Smooth muscle cell of bladder (primary cell): ENCODE measurements at places on chromosomes 13 and 19. TPM values are rescaled to one million over a fixed set of nuclear protein-coding genes. Genes with fewer than 3 reads are reported as not detected.

Gene GPR4
- total RNA-seq, result not detected in 2 replicates

Gene GRK1
- total RNA-seq, result under 0.01 TPM in 1 of 2 replicates, not detected in the other

Gene OSCAR
- total RNA-seq, result 0.14 and 0.18 TPM in 2 replicates

Gene CRX
- total RNA-seq, result not detected in 2 replicates

Gene FFAR3
- total RNA-seq, result 0.09 and 0.14 TPM in 2 replicates

Gene SACS
- 28.8 and 30.0 TPM in 2 replicates for total RNA-seq

Gene FGF22
- total RNA-seq, result under 0.01 and 0.09 TPM in 2 replicates

Gene ACTMAP
- total RNA-seq, result 0.37 and 0.57 TPM in 2 replicates

Gene ETV2
- total RNA-seq, result 0.18 and 0.28 TPM in 2 replicates

Gene CD177
- 0.09 TPM in 1 of 2 replicates, not detected in the other for total RNA-seq

Gene ZNF580
- 4.4 and 5.4 TPM in 2 replicates for total RNA-seq

Gene SIGLEC10
- not detected in 2 replicates for total RNA-seq

Gene ADGRL1
- 2.0 and 4.3 TPM in 2 replicates for total RNA-seq

Gene ZNF628
- total RNA-seq, result 0.57 and 1.3 TPM in 2 replicates

Gene SELENOV
- not detected in 2 replicates for total RNA-seq

Gene GPR183
- 0.09 TPM in 1 of 2 replicates, not detected in the other for total RNA-seq

Gene RFPL4AL1
- not detected in 2 replicates for total RNA-seq

Gene SMIM44
- total RNA-seq, result not detected in 2 replicates

Gene PRR19
- total RNA-seq, result 0.09 and 0.14 TPM in 2 replicates

Gene RDH13
- 4.6 and 8.7 TPM in 2 replicates for total RNA-seq

Gene PNMA8A
- 1.4 and 2.1 TPM in 2 replicates for total RNA-seq

Gene CYP2B6
- not detected in 2 replicates for total RNA-seq

Gene LILRB1
- not detected in 2 replicates for total RNA-seq

Gene PRTN3
- not detected in 2 replicates for total RNA-seq

Gene DBP
- 4.6 and 6.5 TPM in 2 replicates for total RNA-seq

Gene FAAP24
- 0.85 and 0.92 TPM in 2 replicates for total RNA-seq

Gene MCEMP1
- total RNA-seq, result not detected in 2 replicates

Gene CDC42EP5
- total RNA-seq, result 12.4 and 16.1 TPM in 2 replicates

Gene KMT5C
- total RNA-seq, result 8.1 and 8.4 TPM in 2 replicates

Gene ABHD17A
- total RNA-seq, result 75.2 and 78.2 TPM in 2 replicates

Gene CGB2
- total RNA-seq, result not detected in 2 replicates
